ENCODE measurements at places on chromosomes 3 and 15.

DNA sequence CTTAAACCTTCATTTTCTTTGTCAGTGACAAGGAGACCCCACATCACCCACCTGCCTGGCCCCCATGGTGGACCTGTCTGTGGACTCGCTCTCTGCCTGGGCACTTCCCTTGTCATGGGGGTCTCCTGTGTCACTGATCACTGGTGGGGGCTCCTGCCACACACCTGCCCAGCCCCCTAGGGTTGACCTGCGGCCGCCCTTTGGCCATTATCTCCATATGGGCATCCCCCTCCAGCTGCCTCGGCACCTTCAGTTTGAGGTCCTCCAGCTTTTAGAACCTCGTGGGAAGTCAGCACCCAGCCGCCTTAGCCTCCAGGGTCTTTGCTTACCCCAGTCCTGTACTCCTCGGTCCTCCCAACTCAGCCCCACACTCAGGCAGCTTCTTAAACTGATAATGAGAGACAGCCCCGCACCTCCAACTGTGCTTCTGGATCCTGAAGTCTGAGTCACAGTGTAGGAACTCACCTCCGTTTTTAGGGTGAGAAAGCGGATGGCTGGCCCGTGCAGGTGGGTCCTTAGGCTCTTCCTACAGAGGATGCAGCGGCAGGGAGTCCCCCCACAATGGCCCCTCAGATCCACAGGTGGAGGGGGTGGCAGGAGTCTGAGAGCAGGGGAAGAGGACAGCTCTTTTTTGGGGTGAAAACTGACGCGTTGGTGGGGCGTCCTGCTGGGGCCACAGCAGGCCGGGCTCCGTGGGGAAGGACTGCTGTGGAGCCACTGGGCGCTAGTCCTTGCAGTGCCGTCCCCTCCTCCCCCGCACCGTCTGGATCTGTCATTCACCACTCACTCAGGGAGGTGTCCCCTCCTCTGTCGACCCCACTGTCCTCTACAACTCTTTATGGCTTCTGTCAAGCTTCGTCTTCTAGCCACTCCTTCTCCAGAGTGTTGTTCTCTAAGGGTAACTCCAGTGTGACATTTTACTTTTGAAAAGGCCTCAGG lies 8.7 kb upstream of the PRR23E start:
- no peak for DNase-seq

DNA sequence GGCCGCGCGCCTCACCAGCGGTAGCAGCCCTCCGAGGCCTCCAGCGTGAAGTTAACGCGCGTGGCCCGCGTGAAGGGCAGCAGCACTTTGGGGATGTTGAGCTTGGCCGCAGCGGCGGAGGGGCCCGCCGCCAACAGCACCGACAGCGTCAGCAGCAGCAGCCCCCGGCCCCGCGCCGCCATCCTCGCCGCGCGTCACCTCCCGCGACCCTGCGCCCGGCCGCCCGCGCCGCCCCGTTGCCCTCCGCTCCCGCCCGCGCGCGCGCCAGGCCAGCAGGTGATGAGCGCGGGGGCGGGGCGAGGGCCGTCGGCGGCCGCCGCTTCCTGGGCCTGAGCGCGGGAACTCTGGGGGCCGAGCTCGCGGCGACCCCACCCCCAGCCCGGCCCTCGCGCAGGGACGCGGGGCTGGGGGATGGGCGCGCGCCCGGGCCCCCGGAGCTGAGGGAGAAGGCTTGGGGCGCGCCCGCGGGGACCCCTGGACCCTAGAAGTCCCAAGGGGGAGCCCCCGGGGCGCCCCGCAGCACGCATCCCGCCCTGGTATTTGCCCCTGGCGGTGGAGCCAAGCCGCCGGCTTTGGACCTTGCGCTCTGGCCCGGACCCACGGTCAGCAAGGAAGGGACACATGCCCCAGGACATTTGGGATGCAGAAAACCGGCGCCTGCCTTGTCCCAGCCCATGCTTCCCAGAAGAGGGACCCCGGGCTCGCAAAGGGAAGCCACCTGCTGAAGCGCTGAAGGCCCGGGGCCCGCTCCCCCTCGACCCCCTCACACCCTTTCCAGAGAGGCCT lies at the start of gene NUP210:
Gene NUP210 (minus strand): TSS at position 278 of the 786 bp plus-strand sequence. CDS start 96 bp downstream, at position 182.
- DNase-seq: peak; percentile 52

- DNase-seq: no peak
Measured at GRCh38 chr3:74523811-74524210, 90.6 kb downstream of the CNTN3 start.

- DNase-seq: no peak
Measured at GRCh38 chr3:149450281-149450680, 24.2 kb upstream of the TM4SF4 start.

DNA sequence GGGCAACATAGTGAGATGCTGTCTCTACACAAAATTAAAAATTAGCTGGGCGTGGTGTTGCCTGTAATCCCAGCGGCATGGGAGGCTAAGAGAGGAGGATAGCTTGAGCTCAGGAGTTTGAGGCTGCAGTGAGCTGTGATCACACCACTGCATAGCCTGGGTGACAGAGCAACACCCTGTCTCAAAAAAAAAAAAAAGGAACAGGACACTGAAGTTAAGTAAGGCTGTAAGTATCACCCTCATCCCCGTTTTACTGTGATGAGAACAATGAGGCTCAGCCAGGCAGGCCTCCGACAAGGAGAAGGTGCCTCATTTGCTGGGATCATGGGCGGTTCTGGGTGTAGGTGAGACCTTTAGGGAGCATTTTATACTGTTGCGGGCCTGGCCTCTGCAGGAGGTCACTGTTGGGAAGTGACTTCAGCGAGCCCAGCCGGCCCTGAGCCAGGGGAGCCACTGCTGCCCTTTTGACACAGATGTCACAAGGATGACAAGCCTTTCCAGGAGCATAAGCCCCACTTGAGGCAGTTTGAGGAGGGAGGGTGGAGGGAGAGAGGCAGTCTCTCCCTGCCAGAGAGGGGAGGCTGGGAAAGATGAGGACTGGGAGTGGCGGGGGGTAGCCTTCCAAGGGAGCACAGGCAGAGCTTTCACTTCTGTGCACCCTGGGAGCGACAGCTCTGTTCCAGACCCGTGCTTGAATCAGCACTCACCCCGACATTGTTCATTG lies 30.8 kb downstream of the IRAK2 start:
- no peak for DNase-seq

- peak; percentile 49 for DNase-seq
Measured at GRCh38 chr15:67091071-67091979, 25.9 kb downstream of the SMAD3 start.

DNA sequence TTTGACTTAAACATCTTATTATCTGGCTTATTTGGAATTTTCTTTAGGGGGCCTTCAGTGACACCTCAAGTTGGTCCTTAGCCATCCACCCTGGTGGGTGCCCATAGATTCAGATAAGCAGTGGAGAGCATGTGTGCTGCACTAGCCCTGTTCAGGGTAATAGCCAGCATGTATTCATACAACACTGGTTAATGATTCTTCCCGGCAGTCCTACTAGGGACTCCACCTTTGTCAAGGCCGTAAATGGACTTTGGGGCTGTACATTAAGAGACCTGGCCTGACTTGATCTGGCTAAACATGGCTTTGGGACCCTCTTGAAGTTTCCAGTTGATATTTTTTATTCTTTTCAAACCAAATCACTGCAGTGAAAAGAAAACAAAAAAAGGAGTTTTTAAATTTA lies 125.8 kb downstream of the PTPRG start:
- no peak for DNase-seq

- no peak for DNase-seq
Measured at GRCh38 chr3:43024181-43024885, 45.2 kb downstream of the GASK1A start.

DNA sequence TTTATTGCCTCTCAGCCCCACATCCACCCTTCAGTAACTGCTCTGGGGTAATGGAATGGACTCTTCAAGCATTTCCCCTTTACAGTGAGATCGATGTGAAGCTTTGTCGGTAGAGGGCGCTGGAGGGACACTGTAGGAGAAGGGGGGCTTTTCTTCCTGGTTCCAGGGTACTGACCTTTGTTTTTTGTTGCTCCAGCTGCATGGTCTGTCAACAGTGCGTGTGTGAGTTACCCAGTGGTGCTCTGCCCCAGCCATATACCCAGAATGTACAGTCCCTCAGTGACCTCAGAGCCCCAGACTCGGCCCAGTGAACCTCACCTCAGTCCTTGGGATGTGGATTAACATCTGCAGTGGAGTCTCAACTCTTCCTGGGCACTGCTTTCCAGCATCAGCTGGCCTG lies 180.3 kb upstream of the TSC22D2 start:
- no peak for DNase-seq

DNA sequence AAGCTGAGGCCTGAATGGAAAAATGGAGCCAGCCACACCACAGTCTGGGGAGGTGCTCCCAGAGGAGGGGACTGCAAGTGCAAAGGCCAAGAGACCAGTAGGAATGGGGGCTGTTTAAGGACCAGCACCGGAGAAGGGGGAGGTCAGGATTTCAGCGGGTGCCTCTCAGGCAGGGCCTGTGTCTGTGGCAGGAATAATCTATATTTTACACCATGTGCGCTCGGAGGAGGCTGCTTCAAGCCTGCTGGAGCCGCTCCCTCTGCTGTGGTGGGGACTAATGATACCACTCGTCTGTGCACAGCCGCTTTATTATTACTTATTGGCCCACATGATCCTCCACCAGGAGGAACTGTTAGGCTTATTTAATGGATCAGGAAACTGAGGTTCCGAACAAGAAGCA lies 45.3 kb downstream of the TPRA1 start:
- no peak for DNase-seq

DNA sequence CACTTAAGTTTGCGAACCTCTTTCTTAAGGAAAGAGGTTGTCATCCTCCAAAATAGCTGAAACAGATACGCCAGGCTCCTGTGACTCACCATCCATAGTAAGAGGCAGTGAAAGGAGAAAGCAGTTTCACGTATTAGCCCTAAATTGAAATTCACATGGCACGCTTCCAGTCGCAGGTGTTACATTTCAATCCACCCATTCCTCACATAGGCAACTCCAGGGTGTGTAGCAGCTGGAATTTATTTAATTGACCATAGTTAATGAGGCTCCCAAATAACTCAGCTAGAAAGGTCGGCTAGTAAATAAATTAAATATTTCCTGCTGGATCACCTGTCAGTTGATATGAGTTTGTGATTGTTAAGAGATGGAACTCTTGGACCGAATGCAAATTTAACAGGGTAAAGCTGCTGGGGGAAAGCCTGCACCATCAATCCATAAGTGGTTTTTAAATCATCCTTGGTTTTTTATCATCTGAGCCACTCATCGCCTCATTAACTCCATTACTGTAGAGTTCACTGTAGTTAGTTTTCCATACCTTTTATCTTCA lies 19.6 kb downstream of the NSUN3 start:
- DNase-seq: no peak

GRCh38 chr3:58679446-58679845 lies 12.9 kb upstream of the FAM3D start:
- DNase-seq: no peak

Data from stimulated activated CD4-positive, alpha-beta T cell treated with anti-CD3 and anti-CD28 coated beads, TNF-alpha, amount 100 ng/mL, for 4 hours (primary cell).